ENCODE measurements at places on chromosomes 3 and 15. TPM values are rescaled to one million over a fixed set of nuclear protein-coding genes. Genes with fewer than 3 reads are reported as not detected.

DNA sequence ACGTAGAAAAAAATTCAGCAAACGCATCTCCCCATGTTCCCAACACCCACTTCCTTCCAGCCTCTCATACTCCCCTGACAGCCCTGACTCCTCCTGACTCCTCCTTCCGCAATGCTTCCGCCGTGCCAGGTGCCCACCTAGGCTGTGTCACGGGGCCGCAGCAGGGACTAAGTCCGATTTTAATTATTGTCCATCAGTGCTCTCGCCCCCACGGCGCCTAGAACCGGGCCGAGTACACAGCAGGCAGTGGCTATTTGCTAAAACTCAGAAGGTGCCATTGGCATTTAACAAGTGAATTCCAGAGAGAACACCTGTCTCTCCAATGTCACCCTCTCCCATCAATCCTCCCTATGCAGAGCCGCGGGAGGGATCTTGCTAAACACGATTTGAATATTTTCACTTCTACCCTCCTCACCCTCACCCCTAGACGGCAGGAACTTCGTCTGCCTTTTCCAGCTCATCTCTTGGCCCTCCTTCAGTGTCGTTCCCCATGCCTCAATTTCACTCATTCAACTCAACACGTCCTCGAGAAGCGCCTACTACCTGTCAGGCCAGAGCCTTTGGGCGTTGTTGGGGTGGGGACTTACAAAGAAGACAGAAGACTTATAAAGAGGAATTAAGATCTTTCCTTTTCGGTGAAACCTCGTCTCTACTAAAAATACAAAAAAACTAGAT is 11.5 kb upstream of the SHF start:
- H3K36me3 ChIP-seq, result no peaks in the 10 kb centered on the region
- H3K4me1 ChIP-seq, result no peaks in the 10 kb centered on the region
- DNase-seq, result no peak
- peak overlapping the region; percentile 87 for H3K4me3 ChIP-seq

- no peak for DNase-seq
- H3K27me3 ChIP-seq, result no peaks in the 10 kb centered on the region
- no peaks in the 10 kb centered on the region for H3K36me3 ChIP-seq
- no peak overlapping the region for H3K4me3 ChIP-seq
- H3K27ac ChIP-seq, result peak overlapping the region; percentile 49
- peaks cover 59% of the 10 kb centered on the region for H3K4me1 ChIP-seq
Observed at GRCh38 chr15:91970142-91970541, 116.6 kb downstream of the SLCO3A1 start.

DNA sequence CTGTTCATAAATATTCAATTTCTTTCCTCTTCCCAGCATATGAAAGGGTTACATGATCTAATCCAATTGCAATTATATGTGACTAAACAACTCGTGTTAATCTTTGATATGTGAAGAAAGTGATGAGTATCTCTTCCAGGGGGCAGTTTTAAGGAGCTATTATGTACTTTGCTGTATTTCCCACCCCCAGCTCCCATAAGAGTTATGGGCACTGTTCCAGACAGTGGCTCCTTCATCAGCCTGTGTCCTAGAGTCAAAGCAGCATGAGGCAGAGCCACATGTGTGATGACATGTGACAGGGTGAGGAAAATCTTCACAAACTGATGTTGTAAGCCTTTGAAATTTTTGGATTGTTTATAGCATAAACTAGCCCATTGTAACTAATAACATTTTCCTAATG is 315.4 kb downstream of the DIPK2A start:
- no peaks in the 10 kb centered on the region for H3K36me3 ChIP-seq
- no peaks in the 10 kb centered on the region for H3K4me1 ChIP-seq
- no peak overlapping the region for H3K4me3 ChIP-seq

DNA sequence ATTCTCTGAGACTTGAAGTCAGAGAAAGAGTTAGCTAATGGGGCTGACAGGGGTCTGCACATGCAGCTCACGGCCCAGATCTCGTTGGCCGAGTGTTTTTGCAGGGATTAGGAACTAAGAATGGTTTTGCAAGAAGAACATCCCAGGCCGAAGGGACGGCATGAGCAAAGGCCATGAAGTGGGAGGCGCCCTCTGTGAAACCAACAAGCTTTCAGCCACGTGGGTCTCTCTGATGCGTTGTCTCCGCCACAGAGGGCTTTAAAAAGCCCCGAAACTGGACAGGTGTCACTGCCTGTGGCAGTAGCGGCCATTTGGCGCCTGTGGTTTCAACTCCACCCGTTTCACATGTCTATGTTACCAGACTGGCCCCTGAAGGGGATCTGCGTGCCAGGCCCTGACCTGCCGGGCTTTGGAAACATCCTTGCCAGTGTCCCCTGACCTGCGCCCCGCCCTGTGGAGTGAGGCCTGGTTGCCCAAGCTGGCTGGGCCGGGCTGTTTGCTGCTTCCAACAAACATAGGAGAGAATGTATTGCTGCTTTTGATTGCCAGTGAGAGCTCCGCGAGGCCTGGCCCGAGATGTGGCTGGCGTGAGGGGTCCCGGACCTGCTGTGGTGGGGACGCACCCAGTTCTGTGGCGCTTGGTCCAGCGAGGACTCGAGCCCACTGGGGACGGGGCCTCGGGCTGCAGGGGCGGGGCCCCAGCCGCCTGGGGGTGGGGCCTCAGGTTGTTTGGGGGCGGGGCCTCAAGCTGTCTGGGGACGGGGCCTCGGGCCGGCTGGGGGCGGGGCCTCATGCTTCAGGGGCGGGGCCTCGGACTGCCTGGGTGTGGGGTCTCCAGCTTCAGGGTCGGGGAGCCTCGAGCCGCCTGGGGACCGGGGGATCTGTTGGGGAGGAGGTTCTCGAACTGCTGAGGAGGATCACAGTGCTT is 30.4 kb downstream of the GOLGA6L2 start:
- H3K36me3 ChIP-seq, result no peaks in the 10 kb centered on the region
- no peaks in the 10 kb centered on the region for H3K27me3 ChIP-seq
- H3K4me1 ChIP-seq, result no peaks in the 10 kb centered on the region
- no peak overlapping the region for H3K4me3 ChIP-seq

GRCh38 chr3:112605285-112605684 is 35.7 kb downstream of the CCDC80 start:
- no peak for DNase-seq
- H3K27ac ChIP-seq, result no peak overlapping the region
- H3K4me3 ChIP-seq, result no peak overlapping the region
- no peaks in the 10 kb centered on the region for H3K27me3 ChIP-seq
- H3K36me3 ChIP-seq, result no peaks in the 10 kb centered on the region

DNA sequence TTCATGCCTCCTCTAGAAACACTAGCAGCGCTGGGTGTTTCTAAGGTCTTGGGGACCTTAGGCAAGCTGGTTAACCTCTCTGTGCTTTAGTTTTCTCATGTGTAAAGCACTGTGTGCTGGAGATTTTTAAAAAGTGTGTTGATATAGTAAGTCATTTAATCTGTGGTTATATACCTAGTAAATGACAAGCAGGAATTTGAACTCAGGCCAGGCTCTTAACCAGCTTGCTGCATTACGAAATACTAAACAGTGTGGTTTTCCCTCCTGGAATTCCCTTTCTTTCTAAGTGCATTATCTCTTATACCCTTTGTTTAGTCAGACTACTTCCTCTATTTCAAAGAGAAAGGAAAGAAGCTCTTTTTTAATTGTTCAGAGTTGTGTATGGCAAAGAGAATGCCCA is 26.5 kb downstream of the NEO1 start:
- H3K4me3 ChIP-seq, result no peak overlapping the region
- H3K36me3 ChIP-seq, result no peaks in the 10 kb centered on the region
- no peak overlapping the region for H3K27ac ChIP-seq
- no peaks in the 10 kb centered on the region for H3K27me3 ChIP-seq
- no peak for DNase-seq

GRCh38 chr3:105579439-105579838 is 212.7 kb downstream of the ALCAM start:
- no peak overlapping the region for H3K27ac ChIP-seq
- H3K4me3 ChIP-seq, result no peak overlapping the region
- H3K36me3 ChIP-seq, result no peaks in the 10 kb centered on the region
- H3K27me3 ChIP-seq, result no peaks in the 10 kb centered on the region
- no peaks in the 10 kb centered on the region for H3K4me1 ChIP-seq

The JAGN1 gene
- total RNA-seq, result 40.8 TPM

The ARHGAP31 gene
- 7.5 TPM for total RNA-seq

Data from esophagus squamous epithelium (tissue), 5 donors.